ENCODE measurements at places on chromosomes 7 and 10.

GRCh38 chr10:43870968-43871439 is 222.3 kb upstream of the ZNF32 start:
- no peak for DNase-seq

DNA sequence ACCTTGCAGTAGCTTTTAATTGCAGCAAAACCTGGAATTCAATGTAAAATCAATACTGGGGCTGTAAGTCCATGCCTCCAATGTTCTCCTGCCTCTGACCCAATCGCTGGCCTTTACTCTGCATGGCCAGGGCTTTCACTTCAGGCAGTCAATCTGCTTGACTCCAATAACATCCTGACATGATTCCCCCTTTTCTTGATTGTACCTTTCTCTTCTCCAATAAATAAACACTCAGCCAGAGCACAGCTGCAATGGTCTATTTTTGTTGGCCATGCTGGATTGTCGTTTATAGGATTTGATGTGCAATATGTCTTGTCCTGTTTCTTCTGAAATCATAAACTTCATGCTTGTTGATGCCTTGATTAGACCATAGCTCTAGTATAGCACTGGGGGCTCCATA is 97.8 kb upstream of the COL1A2 start:
- no peak for DNase-seq

DNA sequence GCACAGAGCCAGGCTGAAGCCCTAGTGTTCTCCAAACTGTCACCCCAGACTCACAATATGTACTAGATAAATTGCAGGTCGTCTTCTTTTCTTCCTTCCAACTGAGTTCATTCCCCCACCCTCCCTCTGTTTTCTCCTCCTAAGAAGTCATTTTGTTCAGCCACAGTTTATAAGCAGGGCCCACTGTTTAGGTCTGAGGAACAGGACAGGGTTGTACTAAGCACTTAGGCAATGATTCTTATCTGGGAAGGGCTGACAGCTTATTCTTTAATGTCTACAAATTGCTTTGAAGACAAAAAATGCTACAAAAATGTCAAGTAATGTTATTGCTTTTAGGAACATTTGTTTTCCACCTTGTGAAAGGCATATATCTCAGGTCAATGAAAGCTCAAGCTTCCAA is 59.1 kb downstream of the CDC123 start:
- DNase-seq = no peak

GRCh38 chr7:12695965-12696364 is 8.5 kb downstream of the ARL4A start:
- DNase-seq = no peak

- DNase-seq = no peak
Measured at GRCh38 chr7:116984917-116985316, 31.6 kb downstream of the ST7 start.

GRCh38 chr10:93548376-93549071 is 17.9 kb upstream of the FFAR4 start:
- peak; percentile 35 for DNase-seq

DNA sequence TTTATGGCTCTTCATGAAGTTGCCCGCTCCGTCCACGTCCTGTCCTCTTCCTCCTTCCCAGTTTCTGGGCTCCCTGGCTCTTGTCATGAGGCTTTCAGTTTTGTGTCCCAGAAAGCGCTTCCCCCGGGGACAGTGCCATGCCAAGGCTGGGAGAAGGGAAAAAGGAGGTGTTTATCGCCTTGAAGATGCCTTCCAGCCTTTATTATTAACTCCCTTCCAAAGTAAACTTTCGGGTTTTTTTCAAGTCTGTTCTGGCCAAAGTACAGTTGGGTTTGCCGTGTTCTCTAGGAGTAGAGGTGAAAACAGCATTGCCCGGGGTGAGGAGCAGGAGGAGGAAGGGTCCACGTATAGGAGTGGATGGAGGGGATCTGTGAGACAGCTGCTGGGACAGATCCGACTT is 117.2 kb downstream of the CUX1 start:
- no peak for DNase-seq

- DNase-seq = no peak
Measured at GRCh38 chr7:149071182-149071635, 19.3 kb downstream of the ZNF786 start.

DNA sequence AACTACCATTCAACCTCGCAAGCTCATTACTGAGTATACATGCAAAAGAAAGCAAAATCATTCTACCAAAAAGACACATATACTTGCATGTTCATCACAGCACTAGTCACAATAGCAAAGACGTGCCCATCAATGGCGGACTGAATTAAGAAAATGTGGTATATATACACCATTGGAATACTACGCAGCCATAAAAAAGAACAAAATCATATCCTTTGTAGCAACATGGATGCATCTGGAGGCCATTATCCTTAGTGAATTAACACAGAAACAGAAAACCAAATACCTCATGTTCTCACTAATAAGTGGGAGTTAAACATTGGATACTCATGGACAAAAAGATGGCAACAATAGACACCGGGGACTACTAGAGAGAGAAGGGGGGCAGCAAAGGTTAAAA is 6.4 kb downstream of the TRDMT1 start:
- DNase-seq = no peak

DNA sequence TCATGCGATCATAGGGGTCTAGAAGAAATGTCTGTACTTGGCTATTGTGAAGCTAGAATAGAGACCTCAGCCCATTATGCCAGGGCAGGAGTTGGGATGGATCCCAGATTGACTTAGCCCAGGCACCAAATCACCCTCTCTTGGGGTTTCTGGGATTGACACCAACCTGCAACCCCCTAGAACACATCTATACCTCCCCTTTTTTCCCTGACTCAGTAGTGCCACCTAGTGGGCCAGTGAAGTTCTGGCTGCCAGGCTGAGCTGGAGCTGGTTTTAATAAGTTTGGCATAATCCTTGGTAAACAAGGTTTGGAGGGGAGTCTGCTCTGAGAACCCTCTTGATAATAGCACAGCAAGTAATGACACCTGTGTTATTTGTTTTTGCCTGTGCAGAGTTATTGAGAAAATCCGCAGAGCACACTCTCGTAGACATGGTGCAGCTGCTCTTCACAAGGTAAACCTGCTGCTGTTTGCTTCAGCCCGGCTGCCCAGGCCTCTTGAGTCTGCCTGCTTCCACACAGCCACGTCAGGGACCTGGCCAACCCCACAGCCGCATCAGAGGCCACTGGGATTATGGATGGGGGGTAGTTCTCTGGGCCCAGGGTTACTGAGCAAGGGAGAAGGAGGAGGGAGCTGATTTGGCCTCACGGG is 43.3 kb upstream of the NFKB2 start:
- peak; percentile 58 for DNase-seq

GRCh38 chr10:57815949-57816348 is 451.7 kb downstream of the IPMK start:
- DNase-seq = no peak

DNA sequence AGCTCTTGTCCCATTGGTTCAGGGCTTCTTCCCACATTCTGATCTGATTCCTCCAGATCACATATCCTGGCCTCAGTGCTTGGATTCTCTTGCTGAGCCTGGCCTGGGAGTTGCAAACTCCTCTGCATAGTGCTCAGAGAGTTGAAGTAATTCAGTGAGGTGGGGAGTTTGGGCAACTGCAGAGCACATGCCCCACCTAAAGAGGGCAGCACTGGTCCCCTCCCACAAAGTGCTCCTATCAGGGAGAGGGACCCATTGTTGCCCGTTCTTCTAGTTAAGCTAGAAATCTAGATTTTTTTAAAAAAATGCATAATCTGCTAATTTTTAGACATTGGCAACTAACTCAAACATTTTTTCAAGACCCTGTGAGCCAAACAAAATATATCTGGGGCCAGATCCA is 45.1 kb downstream of the CHN2 start:
- DNase-seq = no peak

DNA sequence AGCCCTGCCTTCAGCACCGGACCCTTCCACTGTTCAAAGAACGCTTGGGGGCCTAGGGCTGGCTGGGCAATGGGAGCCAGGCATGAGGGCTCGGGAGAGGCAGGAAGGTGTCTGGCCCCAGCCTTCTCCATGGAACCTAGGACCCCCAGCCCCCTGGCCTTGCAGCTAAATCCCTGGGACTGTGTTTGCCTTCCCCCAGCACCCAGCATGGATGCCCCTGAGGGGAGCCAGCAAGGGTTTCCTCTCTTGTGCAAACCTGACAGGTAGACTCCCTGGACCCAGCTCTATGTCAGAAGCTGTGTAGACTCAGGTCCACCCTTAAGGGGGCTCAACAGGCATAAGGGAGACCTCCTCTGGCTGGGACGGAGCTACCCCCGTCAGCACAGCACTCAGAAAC is 288.0 kb downstream of the GRID1 start:
- no peak for DNase-seq

GRCh38 chr7:5343884-5344283 is 61.1 kb downstream of the SLC29A4 start:
- no peak for DNase-seq

- peak; percentile 81 for DNase-seq
Measured at GRCh38 chr7:111210996-111211395, 120.1 kb downstream of the LRRN3 start.

- DNase-seq = no peak
Measured at GRCh38 chr10:103519798-103520197, 26.3 kb downstream of the NEURL1 start.

- no peak for DNase-seq
Measured at GRCh38 chr10:101766306-101766705, 9.6 kb downstream of the FGF8 start.

DNA sequence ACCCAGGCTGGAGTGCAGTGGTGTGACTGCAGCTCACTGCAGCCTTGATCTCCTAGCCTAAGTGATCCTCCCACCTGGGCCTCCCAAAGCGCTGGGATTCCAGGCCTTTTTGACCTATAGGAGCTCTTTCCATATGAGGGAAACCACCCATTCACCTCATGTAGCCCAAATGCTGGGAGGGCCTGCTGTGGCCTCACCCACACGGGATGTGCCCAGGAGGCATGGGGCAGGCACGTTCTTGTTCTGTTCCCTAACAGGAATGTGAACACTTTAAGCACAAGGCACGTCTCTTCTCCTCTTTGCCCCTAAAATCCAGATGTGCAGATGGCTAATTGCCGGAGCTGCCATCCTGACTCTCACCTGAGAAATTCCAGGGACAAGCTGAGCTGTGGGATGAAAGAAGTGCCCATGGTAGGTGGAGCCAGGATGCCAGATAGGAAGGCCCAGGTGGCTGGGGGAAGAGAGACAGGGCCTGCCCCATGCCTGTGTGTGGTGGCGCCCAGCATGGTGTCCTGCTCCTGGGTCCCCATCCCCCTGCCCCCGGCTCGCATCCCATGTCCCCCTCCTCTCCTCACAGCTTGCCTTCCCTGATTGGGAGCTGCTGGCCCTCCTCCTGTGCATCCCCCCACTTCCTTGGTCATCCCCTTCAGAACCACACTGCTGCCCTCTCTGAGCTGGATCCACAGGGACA is 17.3 kb downstream of the CAMK2B start:
- DNase-seq = no peak

DNA sequence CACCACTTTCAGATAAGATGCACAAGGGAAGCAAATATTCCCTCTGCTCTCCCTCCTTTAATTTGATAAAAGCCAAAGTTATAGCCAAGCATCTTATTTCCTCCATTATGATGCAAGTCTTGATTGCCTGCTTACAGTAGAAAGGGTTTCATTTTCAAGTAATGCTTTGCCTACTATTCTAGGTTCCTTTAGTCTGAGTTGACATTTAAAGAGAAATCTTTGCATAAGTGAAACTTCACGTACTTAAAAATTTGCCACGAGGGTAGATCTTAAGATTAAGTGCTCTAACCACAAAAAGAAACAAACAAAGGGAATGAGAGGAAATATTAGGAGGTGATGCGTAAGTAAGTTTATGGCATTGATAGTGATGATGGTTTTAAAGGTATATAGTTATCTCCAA is 78.1 kb upstream of the VWDE start:
- DNase-seq = no peak

DNA sequence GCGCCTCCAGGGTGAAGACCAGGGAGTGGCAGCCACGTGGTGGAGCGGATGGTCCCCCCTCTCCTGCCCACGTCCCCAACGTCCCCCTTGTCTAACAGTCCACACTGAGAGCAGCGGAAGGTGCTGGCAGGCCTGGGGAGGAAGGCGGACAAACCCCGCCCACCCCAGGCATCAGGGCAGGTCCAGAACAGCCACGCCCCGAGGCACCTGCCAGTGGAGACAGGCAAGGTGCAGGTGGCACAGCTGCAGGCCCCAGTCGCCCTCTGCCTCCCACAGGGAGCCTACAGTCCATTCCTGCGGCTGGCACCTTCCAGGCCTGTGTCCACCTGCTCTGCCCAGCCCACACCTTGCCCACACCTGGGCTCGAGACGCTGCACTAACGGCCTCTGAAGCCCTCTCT is 24.9 kb downstream of the CYP2W1 start:
- DNase-seq = no peak

DNA sequence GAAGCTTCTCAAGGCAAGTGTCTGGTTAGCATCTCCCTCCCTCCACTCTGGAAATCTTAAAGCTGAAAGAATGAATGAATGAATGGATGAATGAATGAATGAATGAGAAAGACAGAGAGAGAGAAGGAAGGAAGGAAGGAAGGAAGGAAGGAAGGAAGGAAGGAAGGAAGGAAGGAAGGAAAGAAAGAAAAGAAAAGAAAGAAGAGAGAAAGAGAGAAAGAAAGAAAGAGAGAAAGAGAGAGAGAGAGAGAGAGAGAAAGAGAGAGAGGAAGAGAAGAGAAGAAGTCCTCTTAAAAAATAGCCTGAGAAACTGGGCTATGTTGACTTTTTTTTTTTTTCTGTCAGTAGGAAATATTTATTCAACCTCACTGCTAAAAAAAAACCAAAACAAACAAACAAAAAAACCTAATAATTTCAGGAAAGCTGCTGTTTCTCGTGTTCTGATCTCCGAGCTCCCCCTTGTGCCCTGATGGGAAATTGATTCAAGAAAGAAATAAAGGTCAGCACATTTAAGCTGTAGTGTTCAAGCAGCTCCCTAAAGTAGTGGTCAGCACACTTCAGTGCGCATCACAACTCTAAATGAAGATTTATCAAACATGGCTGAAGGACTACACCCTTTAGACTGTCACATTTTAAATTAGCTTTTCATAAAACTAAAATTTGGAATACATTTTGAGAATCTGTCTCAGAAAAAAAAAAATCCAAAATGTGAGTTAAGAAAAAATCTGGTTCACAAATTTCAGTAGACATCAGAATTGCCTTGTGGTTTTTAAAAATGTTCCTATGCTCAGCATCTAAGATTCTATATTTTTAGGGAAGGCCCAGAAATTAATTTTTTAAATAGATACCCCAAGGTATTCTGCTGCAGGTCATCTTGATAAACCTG is 154.3 kb downstream of the ELAPOR2 start:
- peak; percentile 13 for DNase-seq

DNA sequence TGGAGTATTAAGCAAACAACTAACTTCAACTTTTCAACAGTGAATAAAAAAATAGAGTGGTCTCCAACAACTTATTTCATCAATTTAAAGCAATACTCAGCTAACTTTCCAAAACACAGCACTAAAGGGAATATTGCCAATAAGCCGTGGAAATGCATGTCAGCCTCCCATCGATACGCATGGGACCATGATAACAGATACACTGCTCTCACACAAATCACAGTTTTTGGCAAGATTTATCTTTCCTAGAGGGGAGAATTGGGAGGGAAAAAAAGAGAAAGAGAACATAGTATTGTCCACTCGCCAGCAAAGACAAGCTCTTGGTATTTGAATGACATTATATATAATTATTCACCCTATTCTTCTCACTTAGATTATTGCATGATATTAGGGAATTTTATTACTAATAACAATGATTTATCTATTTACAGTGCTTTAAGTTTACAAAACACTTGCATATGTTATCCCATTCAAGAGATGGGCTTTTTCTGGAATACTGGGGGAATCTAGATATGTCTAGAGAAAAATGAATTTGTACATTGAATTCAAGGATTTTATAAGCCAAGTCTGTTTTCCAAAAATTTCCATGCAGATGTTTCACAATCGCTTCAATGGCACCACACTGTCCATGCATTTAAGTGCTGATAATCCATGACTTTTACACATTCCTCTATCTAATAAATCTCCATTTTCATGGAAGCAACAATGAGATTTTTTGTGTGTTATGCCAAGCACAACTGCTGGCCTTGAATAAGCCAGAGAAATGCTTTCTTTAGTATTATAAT is 194.0 kb upstream of the MGMT start:
- no peak for DNase-seq
